CD4-positive, alpha-beta T cell treated with Interferon alpha-2 for 1 hour (primary cell): ENCODE measurements at places on chromosomes 11 and 22.
A peak's percentile ranks its signal among the peaks of the same experiment; 100 is the strongest.

DNA sequence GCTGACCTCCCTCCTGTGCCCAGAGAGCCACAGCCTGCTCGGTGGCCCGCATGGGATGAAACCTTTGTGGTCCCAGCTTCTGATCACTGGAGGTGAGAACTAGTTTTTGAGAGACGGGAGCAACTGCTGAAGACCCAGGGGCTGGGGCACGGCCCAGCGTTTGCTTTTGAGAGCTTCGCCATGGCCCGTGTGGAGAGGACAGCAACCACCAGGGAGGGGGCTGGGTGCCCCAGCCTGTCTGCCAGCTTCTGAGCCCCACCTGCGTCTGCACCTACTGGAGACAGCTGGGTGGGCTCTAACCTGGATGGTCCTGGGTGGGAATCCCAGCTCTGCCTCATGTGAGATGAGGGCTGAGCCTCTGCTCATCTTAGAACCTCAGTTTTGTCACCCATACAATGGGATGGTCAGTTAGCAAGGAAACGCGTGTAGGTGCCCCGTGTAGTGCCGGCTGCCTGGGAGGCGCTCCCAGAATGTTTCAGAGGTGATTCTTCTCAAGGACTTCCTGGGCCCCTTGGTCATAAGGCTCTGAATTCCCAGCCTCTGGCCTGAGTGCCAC, 51.1 kb upstream of the CCDC188 start:
- no peak for DNase-seq

GRCh38 chr11:19377881-19378280, 137.1 kb upstream of the E2F8 start:
- DNase-seq: no peak

- DNase-seq: no peak
Observed at GRCh38 chr11:12963051-12963450, 46.1 kb upstream of the RASSF10 start.

DNA sequence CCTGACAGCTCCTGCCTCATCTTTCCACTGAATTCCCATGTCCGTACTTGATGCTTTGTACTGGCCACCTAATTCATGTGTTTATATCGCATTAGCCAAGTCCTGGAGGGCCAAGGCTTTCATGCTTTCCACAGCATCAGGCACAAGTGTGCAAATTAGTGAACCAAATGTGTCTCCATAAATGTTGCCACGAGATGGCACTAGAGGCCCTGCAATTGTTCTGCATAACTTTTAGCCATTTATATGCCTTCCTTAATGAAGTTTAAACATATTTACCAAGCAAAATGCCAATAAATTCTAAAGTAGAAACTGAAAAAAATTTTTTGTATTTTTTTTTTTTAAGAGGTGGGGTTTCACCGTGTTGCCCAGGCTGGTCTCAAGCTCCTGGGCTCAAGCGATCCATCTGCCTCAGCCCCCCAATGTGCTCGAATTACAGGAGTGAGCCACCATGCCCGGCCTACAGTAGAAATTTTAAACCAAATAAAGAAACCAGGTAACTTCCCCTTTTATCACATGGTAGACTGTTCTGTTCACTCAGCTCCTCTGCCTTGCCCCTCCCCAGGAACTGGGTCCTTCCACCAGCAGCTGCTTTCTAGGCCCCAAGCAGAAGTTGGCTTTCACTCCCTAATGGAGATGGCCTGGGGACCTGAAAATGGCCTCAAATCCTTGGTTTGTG, 20.8 kb upstream of the IL18BP start:
- DNase-seq: peak; percentile 51

DNA sequence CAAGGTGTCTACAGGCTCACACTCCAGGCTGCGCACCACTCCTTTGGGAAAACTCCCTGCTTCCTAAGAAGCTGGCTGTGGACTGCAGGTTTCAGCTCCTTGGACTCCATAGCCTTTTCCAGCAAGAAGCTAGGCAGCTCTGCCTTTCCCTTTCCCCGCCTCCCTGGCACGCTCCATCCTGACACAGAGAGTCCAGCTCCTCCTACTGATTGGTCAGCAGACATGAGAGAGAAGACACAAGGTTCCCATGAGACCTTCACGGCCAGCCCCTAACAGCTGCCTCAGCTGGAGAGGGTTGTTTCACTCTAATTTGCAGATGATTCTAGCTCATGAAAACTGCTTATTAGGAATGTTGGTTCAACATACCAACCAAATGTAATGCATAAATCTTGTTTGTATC, 27.6 kb downstream of the TENM4 start:
- DNase-seq: no peak

GRCh38 chr11:9951807-9952206, 287.9 kb downstream of the SWAP70 start:
- DNase-seq: no peak

DNA sequence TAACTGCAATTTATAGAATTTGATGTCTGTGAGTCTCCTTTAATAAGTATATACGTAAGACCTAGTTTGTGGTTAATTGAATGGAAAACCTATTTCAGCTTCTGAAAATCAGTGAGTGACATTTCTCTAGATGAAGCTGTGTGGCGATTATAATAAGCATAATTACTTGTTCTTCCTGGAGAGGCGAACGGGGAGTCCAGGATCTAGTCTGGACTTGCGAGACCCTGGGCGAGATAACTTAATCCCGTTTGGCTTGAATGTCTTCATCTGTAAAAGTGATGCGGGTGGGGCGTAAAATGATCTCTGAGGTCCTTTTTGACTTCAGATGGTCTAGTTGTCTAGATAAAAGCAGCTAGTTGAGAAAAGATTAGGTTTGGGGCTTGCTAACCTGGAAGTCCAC, 1.1 kb downstream of the PRRG4 start:
- no peak for DNase-seq

DNA sequence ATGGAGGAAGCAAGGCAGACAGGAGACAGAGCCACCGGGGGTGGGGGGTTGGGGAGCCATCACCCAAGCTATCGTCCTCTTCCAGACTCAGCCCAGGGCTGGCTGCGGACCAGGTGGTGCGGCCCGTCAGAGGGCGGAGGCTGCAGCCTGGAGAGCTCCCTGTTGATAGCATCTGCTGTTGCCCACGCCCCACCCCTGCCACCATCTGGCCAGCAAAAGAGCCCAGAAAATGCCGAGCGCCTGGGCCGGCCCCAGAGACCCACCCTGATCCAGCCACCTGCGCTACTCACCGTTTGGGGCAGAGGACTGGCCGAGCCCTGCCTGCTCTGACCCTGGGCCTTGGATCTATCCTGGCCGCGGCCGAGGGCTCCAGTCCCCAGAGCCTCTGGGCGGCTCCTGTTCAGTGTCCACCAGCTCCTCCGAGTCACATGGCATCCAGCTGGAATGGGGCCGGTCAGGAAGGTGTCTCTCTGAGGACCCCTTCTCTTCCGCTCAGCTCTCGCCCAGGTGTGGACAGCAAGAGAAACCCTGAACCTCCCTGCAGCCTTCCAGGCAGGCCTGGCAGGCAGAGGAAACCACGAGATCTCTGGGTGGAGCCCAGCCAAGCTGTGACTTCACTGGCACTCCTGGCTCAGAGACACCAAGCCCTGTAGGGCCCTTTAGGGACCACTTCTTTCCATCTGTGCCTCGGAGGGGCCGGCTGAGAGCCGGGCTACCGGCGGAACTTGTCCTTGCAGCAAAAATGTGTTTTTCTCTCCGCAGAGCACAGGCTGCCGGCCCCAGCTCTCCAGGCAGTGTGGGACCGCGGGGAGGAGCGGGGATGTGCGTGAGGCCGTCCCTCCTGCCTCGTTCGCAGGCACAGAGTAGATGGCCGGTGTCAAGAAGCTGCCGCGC, at the start of gene MRGPRE:
Gene MRGPRE, minus strand, starts transcription at position 567 of the 894 bp plus-strand sequence. CDS start 3,618 bp downstream, outside the sequence.
- no peak for DNase-seq

DNA sequence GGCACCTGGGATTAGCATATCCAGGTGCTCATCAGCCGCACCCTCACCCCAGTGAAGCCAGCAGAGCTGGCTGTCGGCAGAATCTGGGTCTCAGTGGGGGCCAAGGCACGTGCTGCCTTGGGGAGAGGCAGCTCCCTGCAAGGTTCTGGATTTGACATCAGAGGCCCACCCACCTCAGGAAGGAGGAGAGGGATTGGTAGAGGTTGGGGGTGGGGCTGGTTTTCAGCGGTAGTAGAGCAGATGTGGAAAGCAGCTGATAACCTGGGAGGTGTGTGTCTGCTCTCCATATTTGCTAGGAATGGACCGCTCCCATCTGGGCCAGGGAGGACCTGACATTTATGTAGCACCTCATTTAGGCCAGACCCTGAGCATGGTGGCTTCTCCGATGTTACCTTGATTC, 147.5 kb downstream of the GRIK4 start:
- DNase-seq: no peak

GRCh38 chr11:20111871-20112270, 48.4 kb downstream of the DBX1 start:
- no peak for DNase-seq

DNA sequence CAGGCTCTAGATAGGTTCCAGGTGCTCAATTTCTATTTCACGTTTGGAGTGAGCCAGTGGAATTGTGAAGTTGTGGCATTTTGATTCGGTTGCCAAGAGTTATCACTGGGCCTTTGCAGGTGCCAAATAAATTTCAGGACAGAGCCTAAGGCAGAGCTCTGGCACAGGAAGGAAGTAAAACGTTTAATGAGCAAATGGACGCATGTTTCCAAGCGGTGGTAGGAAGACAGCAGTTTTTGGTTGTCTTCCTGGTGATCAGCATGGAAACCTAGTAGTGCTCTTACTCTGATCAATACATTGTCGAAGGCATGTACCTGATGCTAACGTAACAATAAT, 452 bp downstream of the BIRC3 start:
- no peak for DNase-seq

GRCh38 chr11:2248242-2248641, 22.1 kb downstream of the ASCL2 start:
- no peak for DNase-seq

DNA sequence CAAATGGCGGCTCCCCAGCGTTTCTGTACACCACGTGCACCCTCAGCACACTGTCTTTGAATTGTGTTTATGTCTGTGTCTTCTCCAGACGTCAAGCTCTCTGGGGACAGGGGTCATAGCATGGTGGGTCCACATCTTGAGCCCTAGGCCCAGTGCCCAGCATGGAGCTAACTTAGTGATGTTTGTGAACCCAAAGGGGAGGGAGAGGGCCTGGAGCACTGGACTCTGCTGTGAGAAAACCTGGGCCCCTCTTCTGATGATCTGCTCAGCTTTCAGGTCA, 4.3 kb downstream of the MRGPRG start:
- DNase-seq: no peak

GRCh38 chr11:117303646-117304315, 12.3 kb downstream of the BACE1 start:
- no peak for DNase-seq

DNA sequence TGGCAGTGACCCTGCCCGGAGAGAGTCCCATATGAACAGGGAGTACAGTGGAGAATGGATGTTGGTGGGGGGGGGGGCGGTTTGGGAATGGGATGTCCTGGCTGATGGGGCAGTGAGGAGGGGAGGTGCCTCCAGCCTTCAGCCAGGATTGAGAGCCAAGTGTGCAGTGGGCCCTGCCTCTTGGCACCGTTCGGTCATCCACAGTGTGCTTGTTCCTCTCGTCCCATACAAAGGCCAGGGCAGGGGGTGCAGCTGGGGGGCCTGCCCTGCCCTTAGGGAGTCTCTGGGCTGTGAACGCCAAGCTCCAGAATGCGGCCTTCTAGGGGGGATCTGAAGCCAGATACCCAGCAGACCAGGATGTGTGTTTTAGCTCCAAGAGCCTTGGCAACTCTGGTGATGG, 34.0 kb downstream of the KCNC1 start:
- DNase-seq: no peak

DNA sequence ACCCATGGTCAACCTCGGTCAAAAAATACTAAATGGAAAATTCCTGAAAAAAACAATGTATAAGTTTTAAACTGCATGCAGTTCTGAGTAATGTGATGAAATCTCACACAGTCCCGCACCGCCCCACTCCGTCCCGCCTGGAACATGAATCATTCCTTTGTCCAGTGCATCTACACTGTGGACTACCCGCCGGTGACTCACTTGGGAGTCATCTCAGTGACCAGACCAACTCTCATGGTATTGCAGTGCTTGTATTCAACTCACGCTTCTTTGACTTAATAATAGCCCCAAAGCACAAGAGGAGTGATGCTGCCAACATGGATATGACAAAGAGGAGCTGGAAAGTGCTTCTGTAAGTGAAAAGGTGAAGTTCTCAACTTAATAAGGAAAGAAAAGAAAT, 48.8 kb downstream of the ARHGAP32 start:
- no peak for DNase-seq

DNA sequence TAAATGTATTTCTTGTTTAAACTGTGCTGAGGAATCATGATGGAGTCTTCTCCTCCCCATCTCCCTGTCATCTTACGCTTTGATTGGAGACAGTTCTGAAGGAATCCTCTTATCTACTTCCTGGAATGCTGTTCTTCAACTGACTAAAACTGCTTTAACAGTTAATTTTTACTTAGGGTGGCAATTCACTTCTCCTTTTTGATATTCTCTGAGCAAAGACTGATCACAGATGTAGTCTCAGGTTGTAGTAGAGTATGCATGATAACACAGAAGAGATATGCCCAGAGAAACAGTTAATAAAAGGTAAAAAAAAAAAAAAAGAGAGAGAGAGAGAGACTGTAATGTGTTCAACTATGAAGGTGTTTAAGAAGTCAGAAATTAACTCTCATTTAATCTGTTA, 1.4 kb upstream of the CASP5 start:
- no peak for DNase-seq

DNA sequence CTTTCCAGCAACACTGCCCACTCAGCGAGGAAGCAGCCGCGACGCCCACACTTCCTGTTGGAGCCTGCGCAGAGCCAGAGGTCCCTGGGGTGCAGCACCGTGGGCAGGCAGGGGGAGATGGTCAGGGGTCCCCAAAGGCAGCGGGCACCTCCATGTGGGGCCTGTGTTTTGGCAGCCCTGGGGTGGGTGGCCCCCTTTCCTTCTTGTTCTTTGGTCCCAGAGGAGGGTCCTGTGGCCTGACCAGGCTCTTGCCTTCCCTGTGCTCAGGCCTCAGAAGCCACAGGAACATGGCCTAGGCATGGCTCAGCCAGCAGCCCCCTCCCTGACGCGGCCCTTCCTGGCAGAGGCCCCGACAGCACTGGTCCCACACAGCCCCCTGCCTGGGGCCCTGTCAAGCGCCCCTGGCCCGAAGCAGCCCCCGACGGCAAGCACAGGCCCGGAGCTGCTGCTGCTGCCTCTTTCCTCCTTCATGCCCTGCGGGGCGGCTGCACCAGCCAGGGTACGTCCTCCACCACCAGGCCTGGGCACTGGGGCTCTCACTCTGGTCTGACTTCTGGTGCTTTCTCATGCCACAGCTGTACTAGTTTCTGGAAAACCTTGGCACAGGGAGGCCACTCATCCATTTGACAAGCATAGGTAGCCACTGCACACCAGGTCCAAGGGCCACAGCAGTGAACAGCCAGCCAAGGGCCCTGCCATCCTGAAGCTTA, 47.1 kb downstream of the PISD start:
- no peak for DNase-seq

GRCh38 chr11:19551457-19551856, 161.2 kb upstream of the NAV2 start:
- no peak for DNase-seq

- DNase-seq: no peak
Observed at GRCh38 chr11:70019576-70020011, 58.5 kb upstream of the ANO1 start.

- no peak for DNase-seq
Observed at GRCh38 chr11:29173660-29174062, 843.2 kb downstream of the KCNA4 start.

- no peak for DNase-seq
Observed at GRCh38 chr11:16223558-16223957, 132.8 kb downstream of the SOX6 start.
